PC-9 (cell line): ENCODE measurements at places on chromosomes 16 and 17. TPM values are rescaled to one million over a fixed set of nuclear protein-coding genes. Genes with fewer than 3 reads are reported as not detected.

GRCh38 chr17:78053777-78054468 lies 74.6 kb downstream of the TMC6 start:
- no peaks in the 10 kb centered on the region for H3K4me1 ChIP-seq
- no peak for DNase-seq
- no peak overlapping the region for H3K27ac ChIP-seq
- no peaks in the 10 kb centered on the region for H3K36me3 ChIP-seq
- peaks cover 16% of the 10 kb centered on the region for H3K27me3 ChIP-seq
- no peak overlapping the region for H3K4me3 ChIP-seq

DNA sequence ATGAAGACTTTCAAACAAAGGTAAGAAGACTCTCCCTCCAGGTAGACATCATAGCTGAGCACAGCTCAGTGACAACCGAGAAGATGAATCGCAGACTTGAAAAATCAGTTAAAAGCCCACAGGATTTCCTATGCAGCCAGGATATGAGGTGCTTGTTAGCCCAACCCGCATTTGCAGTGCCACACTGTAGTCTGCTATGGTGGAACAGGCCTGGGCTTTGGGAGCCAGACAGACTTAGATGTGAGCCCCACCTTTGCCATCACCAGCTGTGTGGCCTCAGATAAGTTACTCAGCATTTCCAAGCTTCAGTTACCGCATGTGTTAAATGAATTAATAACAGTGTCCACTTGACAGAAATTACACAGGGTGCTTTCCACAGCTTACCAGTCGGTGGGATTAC lies 204.4 kb upstream of the HS3ST3A1 start:
- H3K27ac ChIP-seq, result no peak overlapping the region
- H3K27me3 ChIP-seq, result no peaks in the 10 kb centered on the region
- H3K36me3 ChIP-seq, result no peaks in the 10 kb centered on the region
- H3K4me3 ChIP-seq, result no peak overlapping the region
- DNase-seq, result no peak
- no peaks in the 10 kb centered on the region for H3K4me1 ChIP-seq

DNA sequence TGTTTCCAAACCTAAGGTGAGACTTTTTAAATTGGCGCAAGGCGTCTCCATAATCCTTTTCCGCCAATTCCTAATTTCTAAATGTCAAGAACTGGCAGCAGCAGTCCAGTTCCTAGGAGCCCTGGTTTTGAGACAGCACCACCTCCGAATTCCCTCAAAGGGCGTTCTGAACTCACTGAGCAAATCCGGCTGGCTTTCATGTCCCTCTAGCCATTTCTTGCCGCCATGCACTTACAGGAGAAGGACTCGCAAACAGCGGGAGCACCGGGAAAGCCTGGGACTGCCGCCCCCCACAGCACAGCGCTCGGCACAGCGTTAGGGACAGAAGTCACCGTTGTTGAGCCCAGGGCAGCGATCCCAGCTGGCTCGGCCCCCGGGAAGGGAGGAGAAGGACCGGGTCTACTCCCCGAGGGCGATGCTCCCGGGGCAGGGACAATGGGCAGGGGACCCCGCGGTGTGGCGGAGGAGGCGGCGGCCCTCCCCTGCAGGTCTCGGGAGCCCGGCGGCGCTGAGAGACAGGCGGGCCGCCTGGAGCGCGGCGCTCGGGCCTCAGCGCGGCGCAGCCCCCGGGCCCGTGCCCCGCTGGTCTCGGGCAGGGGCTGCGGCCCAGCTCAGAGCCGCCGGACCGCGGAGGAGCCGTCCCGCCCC lies 545 bp downstream of the ARHGAP17 start:
- peaks cover 26% of the 10 kb centered on the region for H3K4me1 ChIP-seq
- peak; percentile 46 for DNase-seq
- no peaks in the 10 kb centered on the region for H3K27me3 ChIP-seq
- peak overlapping the region; percentile 95 for H3K4me3 ChIP-seq
- H3K36me3 ChIP-seq, result no peaks in the 10 kb centered on the region
- peak overlapping the region; percentile 52 for H3K27ac ChIP-seq

- no peak for DNase-seq
- no peaks in the 10 kb centered on the region for H3K27me3 ChIP-seq
- H3K4me1 ChIP-seq, result no peaks in the 10 kb centered on the region
- H3K27ac ChIP-seq, result no peak overlapping the region
- H3K4me3 ChIP-seq, result no peak overlapping the region
These were observed 292.8 kb downstream of the SEC14L1 start for GRCh38 chr17:77433385-77434135.

DNA sequence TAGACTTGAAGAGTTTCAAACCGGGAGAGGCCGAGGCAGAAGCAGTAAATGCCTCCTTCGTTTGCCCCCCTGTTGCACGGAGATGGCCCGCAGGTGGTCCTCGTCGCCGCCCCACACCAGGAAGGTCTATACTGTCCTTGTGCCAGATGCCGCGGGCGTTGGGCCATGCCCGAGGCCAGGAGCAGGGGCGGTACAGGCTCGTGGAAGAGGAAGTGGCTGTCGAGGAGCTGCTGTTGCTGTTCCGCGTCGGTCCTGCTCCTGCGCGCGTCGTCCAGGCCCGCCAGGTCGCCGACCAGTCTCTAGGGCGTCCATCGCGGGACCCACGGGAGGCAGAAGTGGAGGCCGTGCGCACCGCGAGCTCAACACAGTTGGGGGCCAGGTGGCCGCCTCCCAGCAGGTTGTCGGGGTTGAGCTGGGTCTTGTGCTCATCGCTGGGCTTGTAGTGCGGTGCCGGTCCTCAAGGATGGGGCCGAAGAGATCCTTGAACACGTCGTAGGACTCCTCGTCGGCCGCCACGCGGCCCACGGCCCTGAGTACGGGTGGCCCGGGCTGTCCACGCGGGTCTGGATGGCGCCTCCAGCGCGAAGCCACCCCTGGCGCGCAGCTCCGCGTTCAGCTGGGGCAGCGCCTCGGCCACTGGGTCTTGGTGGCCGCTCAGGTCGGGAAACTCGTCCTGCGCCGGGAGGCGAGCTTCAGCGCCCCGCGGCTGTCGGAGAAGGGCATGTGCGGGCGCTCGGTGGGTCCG lies 13.1 kb upstream of the C16orf87 start:
- no peaks in the 10 kb centered on the region for H3K4me1 ChIP-seq
- no peaks in the 10 kb centered on the region for H3K36me3 ChIP-seq
- no peak overlapping the region for H3K27ac ChIP-seq
- no peak for DNase-seq

- peaks cover 48% of the 10 kb centered on the region for H3K27me3 ChIP-seq
- no peak overlapping the region for H3K4me3 ChIP-seq
- no peaks in the 10 kb centered on the region for H3K36me3 ChIP-seq
- H3K4me1 ChIP-seq, result no peaks in the 10 kb centered on the region
- H3K27ac ChIP-seq, result no peak overlapping the region
These were observed 26.3 kb upstream of the OR4D1 start for GRCh38 chr17:58121925-58122324.

DNA sequence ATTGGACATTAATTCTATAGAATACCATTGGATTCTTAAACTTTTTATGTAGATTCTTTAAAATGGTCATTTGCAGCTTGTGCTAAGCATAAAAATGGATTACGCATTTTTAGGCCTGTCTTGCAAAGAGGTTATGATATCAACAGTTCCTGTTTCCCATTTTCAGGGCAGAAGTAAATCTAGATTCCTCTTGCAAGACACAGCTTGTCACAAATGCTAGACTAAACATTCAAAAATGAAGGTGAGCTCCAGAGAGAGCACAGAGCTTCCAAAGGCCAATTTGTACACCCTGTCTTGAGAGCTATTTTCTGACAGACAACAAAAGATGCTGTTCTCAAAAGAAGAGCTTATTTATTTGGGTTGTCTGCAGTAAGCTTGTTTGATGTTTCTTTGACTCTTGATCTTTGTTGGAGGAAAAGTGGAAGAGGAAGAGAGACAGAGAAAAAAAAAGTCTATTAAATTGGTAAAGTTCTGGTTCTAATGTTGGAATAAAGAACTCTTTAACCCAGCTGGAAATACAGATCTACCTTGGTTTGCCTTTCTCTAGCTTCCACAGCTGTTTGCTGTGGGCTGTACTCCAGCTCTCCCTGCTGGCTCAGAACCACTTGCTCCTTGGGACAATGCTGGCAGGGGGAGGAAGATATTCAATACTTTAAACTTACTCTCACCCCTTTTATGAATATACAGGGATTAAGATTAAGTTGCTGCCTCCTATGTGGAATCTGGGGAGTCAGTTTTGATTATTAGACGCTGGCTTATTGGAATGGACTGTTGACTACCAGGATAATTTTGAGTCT lies 651.8 kb downstream of the CDH11 start:
- H3K4me3 ChIP-seq, result no peak overlapping the region
- no peaks in the 10 kb centered on the region for H3K4me1 ChIP-seq

DNA sequence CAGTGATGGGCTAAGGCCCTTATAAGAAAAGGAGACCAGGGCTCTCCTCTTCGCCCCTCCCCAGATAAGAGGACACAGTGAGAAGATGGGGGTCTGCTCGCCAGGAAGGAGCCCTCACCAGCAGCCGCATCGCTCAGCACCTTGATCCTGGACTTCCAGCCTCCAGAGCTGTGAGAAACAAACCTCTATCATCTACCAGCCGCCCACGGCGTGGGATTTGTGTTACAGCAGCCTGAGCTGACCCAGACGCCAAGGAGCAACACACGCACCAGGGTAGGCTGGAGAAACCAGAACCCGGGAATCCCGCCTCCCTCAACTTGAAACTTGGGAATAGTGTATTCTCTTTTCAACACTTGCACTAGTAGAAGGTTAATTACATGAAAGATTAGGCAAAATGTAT lies 4.2 kb upstream of the ZG16B start:
- no peak overlapping the region for H3K27ac ChIP-seq
- H3K4me3 ChIP-seq, result no peak overlapping the region
- H3K36me3 ChIP-seq, result no peaks in the 10 kb centered on the region
- peaks cover 14% of the 10 kb centered on the region for H3K4me1 ChIP-seq

- no peak overlapping the region for H3K4me3 ChIP-seq
- no peak for DNase-seq
- no peaks in the 10 kb centered on the region for H3K27me3 ChIP-seq
- H3K4me1 ChIP-seq, result peaks cover 7% of the 10 kb centered on the region; the same call in 1 of the 2 replicates
- H3K36me3 ChIP-seq, result no peaks in the 10 kb centered on the region
- H3K27ac ChIP-seq, result no peak overlapping the region
These were observed 32.5 kb upstream of the DHRS7B start for GRCh38 chr17:21094298-21094704.

GRCh38 chr17:44346064-44346844 lies 1.2 kb downstream of the GRN start:
- no peak overlapping the region for H3K27ac ChIP-seq
- peaks cover 8% of the 10 kb centered on the region for H3K4me1 ChIP-seq
- no peak for DNase-seq
- H3K36me3 ChIP-seq, result no peaks in the 10 kb centered on the region
- no peaks in the 10 kb centered on the region for H3K27me3 ChIP-seq
- peak overlapping the region; percentile 95; the same call in 1 of the 2 replicates for H3K4me3 ChIP-seq

DNA sequence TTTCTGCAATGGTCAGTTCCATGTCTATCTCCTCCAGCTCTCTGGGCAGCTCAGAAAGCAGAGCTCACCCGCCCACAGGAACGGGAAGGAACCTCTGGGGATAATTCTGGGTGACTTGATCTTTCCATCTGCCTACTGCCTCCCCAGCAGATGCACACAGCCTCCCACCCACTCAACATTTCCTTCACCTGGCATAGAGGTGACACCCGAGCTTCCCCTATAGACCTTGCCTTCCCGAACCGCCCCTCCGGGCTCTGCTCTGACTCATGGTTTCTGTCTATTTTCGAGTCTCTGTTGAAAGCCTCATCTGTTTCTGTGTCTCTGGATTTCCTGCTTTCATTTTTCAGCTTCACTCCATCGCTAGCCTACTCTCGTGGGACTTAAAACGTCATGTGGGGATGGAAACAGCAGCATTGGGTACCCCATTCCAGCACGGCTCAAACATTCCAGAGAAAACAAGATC lies 11.4 kb downstream of the GGA3 start:
- no peak overlapping the region for H3K4me3 ChIP-seq
- no peaks in the 10 kb centered on the region for H3K27me3 ChIP-seq
- H3K36me3 ChIP-seq, result 0 out of 2 replicates have a peak, but pooled peaks cover 5% of the 10 kb centered on the region
- H3K4me1 ChIP-seq, result no peaks in the 10 kb centered on the region

GRCh38 chr16:1433756-1434155 lies 2.9 kb downstream of the PERCC1 start:
- H3K27ac ChIP-seq, result no peak overlapping the region
- no peaks in the 10 kb centered on the region for H3K36me3 ChIP-seq
- no peaks in the 10 kb centered on the region for H3K4me1 ChIP-seq
- H3K4me3 ChIP-seq, result no peak overlapping the region
- DNase-seq, result no peak

GRCh38 chr16:77840673-77841501 lies 52.5 kb downstream of the VAT1L start:
- no peak for DNase-seq
- H3K4me1 ChIP-seq, result no peaks in the 10 kb centered on the region
- no peak overlapping the region for H3K27ac ChIP-seq
- H3K27me3 ChIP-seq, result peaks cover 82% of the 10 kb centered on the region

DNA sequence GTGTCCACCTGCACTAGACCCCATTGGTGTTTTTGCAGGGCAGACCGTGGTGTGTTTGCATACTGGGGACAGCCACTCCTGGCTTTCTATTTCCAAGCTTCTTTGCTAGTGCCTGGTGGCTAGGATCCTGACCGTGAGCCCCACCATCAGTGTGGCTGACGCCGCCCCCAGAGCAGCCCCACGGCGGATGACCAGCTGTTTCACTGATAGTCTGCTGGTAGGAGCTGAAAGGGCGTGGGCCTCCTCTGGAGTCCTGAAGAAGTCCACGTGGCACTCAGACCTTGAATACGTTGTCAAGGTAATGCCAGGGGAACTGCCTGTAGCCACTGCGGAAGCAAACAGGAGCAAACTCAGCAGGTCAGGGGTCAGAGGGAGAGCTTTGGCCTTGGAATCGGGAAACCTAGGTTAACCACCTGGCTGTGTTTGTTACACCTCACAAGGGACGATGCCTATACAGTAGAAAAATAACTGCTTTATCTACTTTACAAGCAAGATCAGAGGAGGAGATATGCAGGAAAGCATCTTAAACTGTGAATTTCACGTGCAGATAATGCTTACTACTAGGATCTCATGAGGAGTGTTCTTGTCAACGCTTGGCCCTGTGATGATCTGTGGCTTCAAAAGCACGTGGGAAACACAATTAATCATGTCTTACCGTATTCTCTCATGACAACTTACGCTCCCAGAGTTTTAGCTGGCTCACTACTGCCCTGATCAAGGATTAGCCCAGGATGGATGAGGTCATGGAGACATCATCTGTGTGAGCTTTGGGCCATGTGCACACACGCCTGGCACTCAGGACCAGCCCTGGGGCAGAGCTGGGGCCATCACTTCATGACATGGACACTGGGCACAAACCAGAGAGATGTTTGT lies 30.3 kb downstream of the ALDH3A2 start:
- DNase-seq, result no peak
- H3K4me3 ChIP-seq, result no peak overlapping the region
- peaks cover 54% of the 10 kb centered on the region for H3K36me3 ChIP-seq
- no peaks in the 10 kb centered on the region for H3K27me3 ChIP-seq
- no peak overlapping the region for H3K27ac ChIP-seq

Gene KRT20
- not detected in 2 replicates for total RNA-seq

Gene DDX28
- 6.3 and 7.5 TPM in 2 replicates for total RNA-seq

Gene TSPAN10
- total RNA-seq, result 8.6 and 15.0 TPM in 2 replicates

Gene SPATA22
- not detected in 2 replicates for total RNA-seq

Gene FASN
- total RNA-seq, result 455 and 658 TPM in 2 replicates

Gene ASGR1
- total RNA-seq, result 3.5 and 5.9 TPM in 2 replicates
